ENCODE measurements at places on chromosomes 4 and X. TPM values are rescaled to one million over a fixed set of nuclear protein-coding genes. Genes with fewer than 3 reads are reported as not detected.

SYTL5 gene
- 1.3 TPM for total RNA-seq

CTAG1A gene
- not detected for total RNA-seq

ATP1B4 gene
- total RNA-seq = 367 TPM

DNA sequence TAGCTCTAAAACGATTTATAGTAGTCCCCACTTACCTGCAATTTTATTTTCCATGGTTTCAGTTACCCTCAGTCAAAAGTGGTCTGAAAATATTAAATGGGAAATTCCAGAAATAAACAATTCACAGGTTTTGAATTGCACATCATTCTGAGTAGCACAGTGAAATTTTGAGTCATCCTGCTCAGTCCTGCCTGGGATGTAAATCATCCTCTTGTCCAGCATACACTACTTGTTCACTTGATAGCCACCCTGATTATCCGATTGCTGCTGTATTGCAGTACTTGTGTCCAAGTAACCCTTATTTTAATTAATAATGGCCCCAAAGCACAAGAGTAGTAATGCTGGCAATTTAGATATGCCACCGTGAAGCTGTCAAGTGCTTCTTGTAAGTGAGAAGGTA, 23.5 kb upstream of the BDH2 start:
- no peak for DNase-seq

DNA sequence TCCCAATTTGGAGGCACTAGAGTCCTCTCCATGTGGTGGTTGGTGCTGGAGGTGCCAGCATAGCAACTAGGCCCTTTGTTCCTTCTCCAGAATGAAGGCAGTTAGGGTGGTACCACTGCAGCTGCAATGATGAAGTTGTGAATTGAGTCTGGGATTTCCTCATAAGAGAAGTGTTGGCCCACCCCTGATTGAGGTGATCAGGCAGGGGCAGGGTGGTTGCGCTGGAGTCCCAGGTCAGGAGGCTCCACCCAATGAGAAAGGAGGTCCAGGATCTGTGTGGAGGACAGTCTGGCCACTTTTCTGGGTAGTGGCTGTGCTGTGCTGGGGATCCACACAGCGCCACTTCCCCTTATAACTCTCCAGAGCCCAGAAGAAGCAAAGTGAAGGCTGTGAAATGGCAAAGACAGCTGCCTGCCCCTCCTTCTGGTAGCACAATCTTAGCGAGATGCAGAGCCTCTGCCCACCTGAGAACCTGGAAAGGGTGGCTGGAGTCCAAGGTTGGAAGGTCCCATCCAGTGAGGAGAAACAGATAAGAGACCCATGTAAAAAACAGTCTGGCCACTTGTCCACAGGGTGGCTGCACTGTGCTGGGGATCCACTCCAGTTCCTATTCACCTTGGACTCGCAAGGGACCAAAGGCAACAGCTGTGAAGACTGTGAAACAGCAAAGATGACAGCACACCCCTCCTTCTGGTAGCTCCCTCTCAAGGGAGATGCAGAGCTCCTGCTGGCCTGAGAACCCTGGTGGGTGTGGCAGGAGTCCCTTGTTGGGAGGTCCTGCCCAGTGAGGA, 124.6 kb downstream of the RRAGB start:
- no peak for DNase-seq

DNA sequence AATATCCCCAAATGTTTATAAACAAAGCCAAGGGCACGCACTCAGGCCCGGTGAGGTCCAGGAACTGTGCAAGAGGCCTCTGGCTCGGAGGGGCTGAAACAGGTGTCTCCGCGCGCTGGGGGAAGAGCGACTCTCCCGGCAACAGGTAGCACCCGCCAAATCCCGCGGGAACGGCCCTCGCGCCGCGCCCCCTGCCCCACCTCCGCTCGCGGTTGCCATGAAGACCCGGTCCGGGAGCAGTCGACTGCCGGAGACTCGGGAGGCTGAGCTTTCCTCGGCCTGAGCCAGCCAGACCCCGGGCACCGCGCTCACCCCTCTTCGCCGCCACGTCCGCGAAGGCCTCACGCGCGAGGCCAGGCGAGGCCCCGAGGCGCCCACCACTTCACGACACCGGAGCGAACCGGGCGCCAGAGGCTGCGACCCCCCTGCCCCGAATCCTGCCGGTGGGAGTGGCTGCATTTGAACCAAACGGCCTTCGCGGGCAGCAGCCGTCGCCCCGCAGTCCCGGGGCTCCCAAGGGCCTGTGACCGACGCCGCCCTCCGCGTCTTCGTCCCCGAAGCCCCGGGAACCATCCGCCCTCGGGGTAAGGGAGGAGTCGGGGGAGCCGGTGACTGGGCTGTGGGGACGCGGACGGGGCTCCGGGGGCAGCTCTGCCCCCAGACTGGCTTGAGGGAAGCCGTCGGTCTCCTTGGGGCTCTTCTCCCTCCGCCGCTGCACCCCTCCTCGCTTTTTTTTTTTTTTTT, at the start of gene NSUN7:
Gene NSUN7, plus strand, starts transcription at position 239 of the 744 bp plus-strand sequence. CDS start 739 bp downstream, outside the sequence.
- peak; percentile 76 for DNase-seq
